ENCODE measurements at places on chromosomes 16 and 17.

DNA sequence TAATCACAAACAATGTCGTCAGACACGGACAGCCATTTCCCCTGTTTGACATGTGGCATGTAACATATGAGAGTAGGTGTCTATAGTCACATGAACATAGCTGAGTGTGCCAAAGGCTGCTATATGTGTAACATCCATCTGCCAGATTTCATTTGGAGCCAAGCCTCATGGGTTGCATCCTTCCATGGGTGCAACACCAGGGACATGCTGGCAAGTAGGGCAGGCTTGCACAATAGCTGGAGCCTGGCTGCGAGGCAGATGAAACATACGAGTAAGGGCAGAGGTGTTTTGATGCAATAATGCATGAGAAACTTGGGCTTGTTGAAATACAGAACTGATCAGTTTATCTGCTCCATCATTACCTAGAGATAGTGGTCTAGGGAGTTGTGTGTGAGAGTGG, 9.0 kb upstream of the ZNF689 start:
- DNase-seq = no peak

GRCh38 chr16:20879175-20880040, 20.8 kb downstream of the DCUN1D3 start:
- DNase-seq = no peak

DNA sequence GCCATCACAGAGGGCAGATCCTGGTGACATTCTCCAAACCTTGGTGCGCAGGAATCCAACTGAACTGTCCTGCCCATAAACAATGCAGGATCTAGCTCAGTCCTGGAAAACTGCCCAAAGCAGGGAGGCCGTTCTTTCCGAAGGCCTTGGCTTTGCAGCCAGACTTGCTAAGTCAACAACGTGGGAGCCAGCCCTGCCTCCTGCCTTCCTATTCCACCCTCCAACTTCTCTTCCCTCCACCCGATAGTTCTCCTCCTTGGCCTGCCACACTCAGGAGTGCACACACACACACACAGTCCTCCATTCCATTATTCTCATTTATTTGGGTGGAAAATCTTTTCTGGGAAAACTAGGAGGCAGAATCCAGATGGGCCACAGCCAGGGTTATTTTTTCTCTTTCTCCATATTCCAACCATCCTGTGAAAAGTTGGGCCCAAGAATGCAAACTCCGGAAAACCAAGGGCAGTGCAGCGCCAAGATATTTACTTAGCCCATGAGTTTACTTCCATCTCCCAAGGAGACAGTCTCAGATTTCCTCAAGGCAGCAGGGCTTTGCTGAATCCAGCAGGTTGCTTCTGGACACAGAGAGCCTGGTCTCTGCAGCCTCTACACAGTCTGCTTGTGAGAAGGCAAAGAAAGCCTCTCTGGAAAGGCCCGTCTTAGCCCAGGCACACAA, 15.8 kb downstream of the COPRS start:
- DNase-seq = no peak

- DNase-seq = no peak
These were observed 36.2 kb upstream of the CRHR1 start for GRCh38 chr17:45747911-45748310.

- DNase-seq = no peak
These were observed 10.2 kb upstream of the TXNDC11 start for GRCh38 chr16:11752856-11753255.

DNA sequence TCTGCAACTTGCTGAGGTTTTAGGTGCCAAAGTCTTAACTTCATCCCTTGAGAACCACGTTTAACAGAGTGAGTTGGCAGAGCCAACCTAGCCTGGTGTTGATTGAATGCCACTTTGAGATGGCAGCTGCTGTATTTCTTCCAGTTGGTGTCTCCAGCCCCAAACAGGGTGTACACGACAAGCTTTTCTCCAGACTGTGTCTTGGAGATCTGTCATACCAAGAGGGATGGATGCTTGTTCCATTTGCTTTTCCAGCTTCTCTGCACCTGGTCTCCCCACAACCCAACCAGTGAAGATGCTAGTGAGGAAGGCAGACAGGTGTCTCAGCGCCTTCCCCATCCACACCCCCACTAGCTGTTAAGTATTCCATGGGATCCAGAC, 141.1 kb upstream of the HS3ST2 start:
- no peak for DNase-seq

DNA sequence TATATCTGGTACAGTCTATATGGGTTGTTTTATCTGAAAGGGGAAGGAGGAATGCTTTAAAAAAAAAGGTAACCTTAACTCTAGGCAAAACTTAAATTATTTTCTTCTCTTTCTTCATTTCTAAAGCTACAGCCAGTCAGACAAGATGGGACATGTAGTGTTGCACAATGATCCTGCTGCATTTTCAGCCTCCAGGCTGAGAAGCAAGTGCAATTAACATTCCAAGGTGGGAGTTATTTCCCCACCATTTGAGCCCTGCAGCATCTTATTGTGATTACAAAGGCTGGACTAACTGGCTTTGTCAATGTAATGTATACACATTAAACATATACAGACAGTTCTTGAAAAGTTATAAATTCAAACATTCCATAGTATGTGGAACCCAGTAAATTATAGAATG, 22.6 kb upstream of the NF1 start:
- DNase-seq = no peak

DNA sequence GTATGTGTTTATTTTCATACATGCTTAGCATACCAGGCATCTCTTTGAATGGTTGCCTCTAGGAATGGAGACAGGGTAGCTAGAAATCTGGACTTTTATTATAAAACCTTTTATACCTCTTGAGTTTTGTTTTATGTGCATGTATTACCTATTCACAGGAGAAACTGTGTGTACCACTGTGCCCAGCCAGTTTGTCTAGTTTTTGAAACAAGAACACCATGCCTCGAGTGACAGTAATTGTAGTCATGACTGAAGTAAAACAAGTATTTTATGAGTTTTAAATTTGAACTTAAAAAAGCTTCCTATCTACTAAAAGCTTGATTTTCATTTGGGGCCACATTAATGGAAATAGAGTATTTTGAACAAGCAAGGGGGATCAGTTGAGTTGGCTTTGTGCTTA, 57.4 kb downstream of the SNTB2 start:
- no peak for DNase-seq

- no peak for DNase-seq
These were observed 25.1 kb downstream of the PLCG2 start for GRCh38 chr16:81804134-81804610.

GRCh38 chr17:57819285-57819684, 30.6 kb downstream of the MRPS23 start:
- no peak for DNase-seq

DNA sequence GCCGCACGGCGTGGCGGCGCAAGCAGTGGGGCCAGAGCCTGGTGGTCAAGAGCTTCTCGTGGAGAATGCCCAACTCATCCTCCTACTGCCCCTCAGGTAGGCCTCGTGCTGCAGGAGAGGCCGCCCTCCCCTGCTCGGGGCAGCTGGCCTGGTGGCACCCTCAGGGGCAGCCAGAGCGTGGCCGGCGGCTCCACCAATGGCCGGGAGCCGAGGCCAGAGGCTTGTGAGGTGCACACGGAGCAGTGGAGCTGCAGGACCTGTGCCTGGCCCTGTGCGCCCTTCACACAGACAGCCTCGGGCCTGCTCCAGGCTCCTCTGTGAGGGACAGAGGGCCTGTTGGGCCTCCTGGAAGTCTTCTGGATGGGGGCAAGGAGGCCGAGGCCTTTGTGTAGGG, 85.5 kb downstream of the NPIPB11 start:
- DNase-seq = no peak

DNA sequence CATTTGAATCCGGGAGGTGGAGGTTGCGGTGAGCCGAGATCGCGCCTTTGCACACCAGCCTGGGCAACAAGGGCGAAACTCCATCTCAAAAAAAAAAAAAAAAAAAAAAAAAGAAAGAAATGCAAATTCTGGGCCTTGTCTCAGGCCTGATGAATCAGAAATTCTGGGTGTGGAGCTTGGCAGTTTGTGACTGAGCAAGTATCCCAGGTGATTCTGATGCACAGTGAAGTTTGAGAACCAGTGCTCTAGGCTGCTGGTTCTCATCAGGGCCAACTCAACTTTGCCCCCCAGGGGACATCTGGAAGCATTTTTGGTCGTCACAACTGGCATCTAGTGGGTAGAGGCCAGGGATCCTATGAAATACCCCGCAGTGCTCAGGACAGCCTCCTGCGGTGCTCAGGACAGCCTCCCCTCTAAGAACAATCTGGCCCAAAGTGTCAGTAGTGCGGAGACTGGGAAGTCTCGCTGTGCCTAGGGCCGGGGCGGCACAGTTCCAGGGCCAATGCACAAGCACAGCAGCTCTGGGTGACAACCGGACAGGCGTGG, 55.9 kb downstream of the SDK2 start:
- no peak for DNase-seq

- DNase-seq = no peak
These were observed 24.8 kb downstream of the GINS2 start for GRCh38 chr16:85663891-85664321.

DNA sequence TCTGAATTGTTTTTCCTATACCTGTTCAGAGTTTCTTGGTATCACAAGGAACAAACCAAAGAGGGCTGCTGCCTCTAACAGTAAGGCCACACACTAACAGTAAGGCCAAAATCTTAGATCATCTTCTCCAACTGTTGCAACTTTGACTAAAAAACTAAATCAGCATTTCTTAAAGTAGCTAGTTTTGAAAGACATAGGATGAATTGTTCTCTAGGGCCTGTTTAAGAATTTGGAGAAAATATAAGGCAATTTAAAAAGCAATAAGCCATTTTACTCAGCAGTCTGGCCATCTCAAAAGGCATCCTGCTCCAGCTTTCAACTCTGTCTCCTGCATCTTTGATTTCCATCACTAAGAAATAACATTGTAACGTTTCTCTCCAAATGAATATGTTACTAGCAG, 105.0 kb upstream of the MON1B start:
- DNase-seq = no peak

- no peak for DNase-seq
These were observed 18.9 kb downstream of the ACSF3 start for GRCh38 chr16:89112377-89113151.

- DNase-seq = no peak
These were observed at the start of gene GLP2R for GRCh38 chr17:9825641-9826150. GLP2R (plus strand) TSS chr17:9825924; CDS start chr17:9826064, 140 bp downstream.

GRCh38 chr16:14011001-14011400, 60.1 kb upstream of the MRTFB start:
- DNase-seq = no peak

DNA sequence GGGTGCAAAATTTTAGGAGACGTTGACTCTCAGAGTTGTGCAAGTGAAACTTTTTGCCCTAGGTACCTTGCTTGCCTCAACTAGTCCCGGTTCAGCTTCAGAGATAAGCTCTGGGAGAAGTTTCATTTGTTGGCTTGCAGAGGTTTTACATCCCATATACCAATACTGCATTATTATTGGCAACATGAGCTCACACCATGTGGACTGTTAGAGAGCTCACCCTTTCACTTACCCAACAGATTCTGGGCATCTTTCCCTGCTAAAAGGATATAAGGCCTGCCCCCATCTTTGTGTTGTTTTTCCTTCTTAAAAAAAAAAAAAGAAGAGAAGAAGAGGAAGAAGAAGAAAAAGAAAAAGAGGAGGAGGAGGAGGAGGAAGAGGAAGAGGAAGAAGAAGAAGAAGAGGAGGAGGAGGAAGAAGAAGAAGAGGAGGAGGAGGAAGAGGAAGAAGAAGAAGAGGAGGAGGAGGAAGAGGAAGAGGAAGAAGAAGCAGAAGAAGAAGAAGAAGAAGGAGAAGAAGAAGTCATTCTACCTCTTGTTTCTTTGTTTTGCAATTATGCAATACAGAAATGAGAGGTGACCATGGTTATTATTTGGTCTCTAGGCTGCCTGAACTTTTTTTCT, 292.6 kb upstream of the IRX3 start:
- no peak for DNase-seq

- DNase-seq = no peak
These were observed 168.0 kb upstream of the IRX3 start for GRCh38 chr16:54454616-54455015.

- DNase-seq = no peak
These were observed 179.7 kb downstream of the RAB11FIP4 start for GRCh38 chr17:31570951-31571892.

DNA sequence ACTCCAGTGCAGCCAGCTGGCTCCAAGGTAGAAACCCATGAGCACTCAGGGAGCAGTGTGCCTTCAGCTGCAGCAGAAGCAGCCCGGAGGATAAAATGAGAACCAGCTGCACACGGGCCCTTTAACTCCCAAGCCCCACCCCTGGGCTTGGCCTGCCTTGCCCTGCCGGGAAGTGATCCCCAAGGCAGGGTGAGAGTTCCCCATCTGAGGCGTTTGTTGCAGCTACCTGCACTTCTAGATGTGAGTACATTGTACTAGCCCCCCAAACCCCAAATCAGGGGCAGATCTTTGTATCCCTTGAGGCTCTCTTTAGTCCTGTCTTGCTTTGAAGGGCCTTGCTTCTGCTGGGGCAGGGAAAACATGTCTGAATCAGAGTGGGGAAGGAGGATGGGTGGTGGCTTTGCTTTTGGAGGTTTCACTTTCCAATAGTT, at the start of gene MVP:
Gene MVP (plus strand): TSS at position 192 of the 431 bp plus-strand sequence. CDS start 10,088 bp downstream, outside the sequence.
- no peak for DNase-seq

GRCh38 chr16:80541306-80541694, 507 bp downstream of the DYNLRB2 start:
- DNase-seq = no peak

GRCh38 chr17:77948690-77949114, 9.8 kb upstream of the TNRC6C start:
- no peak for DNase-seq

GRCh38 chr16:23298290-23298915, 3.7 kb upstream of the SCNN1B start:
- DNase-seq = no peak

GRCh38 chr16:81523387-81524115, 78.9 kb downstream of the CMIP start:
- DNase-seq = no peak

DNA sequence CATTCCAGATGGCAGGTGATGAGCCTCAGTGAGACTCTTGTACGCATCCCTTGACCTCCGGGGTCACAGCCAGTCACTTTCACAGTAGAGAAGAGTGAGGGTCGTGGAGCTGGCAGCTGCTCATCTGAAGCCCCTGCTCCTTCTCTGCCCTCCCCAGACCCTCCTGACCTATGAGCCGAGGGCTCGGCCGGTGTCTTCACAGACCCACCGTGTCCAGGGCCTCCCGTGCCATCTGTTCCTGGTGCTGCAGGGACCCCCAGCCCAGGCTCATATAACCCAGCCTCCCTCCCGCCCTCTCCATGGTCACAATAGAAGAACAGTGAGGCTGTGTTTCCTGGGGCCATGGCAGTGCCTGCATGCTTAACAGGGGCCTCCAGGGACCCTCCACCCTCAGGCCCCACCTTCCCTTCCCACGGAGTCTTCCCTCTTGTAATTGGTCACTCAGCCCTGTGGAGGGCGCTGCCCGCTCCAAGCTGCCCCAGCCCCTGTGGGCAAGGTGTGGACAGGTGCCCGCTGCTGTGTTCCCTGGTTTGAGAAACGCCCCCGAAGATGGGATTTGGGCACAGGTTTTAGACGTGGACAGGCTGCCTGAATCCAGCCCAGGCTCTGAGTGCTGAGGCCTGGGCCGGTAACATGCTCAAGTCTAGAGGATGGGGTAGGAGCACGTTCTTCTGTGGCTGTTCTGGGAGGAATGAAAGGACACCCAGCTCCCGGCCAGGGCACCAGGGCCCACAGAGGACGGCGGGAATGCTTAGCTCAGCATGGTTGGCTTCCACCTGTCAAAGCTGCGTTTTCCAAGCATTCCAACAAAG, 38.7 kb downstream of the ACSF3 start:
- no peak for DNase-seq
